ENCODE measurements at places on chromosomes 16 and 17.

- no peak for ATAC-seq
Measured at GRCh38 chr16:1285669-1286512, 23.5 kb upstream of the UBE2I start.

- no peak for ATAC-seq
Measured at GRCh38 chr16:5225931-5226655, 128.5 kb upstream of the EEF2KMT start.

GRCh38 chr16:189604-190186, 9.4 kb downstream of the HBQ1 start:
- ATAC-seq = no peak

DNA sequence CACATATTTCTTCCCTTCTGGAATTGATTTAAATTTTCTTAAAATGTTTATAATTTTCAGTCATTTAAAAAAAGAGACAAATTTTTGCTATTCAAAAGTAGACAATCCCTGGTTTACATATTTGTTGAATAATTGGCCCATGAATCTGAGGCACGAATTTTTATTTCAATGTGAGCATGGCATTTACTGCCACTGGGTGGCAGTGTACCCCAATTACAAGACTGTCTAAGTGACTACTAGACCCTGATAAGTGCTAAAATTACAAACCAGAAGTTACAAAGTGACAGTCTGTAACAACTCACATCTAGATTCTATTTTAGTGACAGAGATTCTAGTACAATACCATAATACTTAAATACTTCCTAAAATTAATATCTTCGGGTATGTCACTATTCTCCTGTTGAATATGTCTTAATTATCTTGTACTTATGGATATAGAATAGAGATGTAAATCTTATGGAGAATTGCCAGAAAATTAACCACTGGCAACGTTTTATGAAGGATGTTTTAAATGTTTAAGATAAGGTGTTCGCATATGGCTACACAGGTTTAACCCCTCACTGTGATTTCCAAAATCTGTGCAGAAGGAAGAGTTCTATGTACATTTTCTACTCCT, 235.8 kb downstream of the MAP2K4 start:
- ATAC-seq = no peak

GRCh38 chr17:75344666-75345065, 55.4 kb upstream of the SLC25A19 start:
- ATAC-seq = no peak

DNA sequence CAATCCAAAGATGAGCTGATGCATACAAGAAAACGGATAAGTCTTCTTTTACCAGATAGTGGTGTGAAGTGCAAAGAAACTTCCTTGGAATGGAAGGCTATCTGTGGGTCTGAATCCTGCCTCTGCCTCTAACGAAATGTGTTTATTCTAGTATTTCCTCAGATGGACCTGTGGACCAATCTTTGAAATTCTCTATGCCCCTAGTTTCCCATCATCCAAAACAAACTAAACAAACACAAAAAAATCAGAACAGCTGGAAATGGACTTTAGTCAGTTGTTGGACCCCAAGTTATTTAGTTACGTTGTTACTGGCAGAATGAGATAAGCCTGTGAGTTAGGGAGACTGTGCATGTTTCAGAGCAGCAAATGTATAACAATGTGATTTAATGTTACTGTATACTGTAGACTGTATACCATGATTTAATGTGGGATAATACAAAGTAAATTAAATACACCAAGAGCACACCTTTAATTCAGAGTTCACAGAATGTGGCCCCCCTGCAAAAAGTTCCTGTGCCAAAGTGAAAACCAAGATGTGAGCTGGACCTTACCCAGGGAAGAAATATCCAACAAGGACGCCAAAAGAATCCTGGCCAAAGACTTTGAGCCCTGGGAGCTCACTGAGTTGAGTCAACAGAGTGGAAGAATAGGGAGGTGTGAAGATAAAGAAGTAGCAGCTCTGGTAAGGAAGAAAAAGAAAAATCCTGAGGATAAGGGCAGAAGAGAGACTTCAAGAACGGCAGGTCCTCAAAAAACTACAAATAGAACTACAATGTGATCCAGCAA, 255.2 kb downstream of the CNTNAP4 start:
- ATAC-seq = no peak

DNA sequence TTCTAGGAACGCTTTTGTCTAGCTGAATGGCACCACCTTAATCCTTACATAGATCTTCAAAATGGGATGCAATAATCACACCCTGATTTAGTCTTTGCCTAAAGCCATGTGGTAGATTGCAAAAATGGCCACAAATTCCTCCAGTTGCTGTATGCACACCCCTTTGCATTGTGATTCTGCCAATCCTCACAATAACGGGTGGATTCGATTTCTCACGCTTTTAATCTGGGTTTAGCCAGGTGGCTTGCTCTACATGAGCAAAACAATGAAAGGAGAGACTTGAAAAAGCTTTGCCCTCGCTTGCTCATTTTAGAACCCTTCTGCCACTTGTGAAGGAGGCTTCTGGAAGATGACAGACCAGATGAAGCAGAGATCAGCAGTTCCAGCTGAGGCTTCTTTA, 50.3 kb upstream of the B4GALNT2 start:
- ATAC-seq = no peak

DNA sequence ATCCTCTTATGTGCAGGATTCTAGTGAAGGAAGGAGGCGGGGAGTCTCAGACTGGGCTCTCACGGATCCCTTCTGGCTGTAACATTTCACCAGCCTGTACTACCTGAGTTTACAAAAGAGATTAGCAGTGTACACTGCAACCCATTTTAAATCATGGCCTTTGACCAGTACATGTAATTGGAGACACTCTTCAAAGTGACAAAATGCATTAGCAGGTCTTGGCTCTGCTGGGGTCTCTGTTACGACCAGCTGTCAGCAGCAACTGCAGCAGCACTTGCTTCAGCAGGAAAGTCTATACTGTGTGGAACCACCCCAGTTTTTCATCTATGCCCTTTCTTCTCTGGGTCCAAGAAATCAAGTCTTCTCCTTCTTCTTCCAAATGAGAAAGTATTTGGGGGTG, 322.8 kb upstream of the ASIC2 start:
- ATAC-seq = no peak

DNA sequence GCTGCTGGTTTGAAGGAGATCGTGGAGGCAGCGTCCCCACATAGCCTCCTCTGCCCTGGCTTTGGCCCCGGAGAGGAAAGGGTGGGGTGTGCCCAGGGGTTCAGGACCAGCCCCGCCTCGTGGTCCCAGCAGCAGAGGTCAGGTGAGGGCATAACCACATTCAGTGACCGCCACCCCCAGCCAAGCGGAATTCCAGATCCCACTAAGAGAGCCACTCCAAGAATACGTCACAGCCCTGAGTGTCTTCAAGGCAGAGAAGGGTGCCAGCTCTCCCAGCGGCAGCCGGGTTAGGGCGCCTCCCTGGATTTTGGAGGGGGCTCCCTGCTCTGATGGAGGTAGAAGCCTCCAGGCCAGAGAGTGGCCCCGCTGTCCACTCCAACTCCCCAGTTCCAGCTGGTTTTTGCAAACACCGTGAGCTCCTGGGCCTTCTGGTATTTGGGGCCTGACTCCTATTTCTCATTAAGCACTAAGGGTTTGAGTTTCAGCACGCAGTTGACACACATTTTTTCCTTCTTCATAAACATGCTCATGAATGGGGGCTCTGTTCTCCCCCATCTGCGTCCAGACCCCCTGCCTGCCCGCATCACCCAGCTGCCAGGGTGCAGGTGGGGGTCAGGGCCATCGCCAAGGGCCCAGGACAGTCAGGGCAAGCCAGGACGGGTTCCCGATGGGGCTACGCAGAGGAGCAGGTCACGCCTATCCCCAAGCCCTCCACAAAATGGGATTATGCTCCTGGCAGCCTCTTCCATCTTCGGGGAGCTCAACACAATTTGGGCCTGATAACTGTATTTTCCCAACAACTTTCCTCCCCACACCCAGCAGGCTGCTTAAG, 98.4 kb upstream of the PLCG2 start:
- ATAC-seq = no peak

DNA sequence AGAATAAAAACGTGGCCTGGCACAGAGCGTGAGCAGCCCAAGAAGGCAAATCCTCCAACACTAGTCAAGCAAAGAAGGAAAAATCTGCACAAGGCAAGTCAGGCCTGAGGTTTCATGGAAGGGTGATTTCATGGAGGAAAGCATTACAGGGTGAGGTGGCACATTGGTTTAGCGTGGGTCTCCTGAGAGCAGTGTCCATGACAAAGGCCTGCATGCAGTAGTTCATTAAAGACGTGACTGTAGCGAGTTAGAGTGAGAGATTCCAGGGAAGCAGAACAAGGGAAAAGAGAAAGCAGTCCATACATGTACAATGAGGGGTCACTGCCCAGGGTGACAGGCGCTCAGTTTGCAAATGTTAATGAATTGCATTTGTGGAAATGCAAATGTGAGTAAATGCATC, 285.0 kb upstream of the ERCC4 start:
- ATAC-seq = no peak

GRCh38 chr17:41500131-41500911, 5.1 kb downstream of the KRT13 start:
- no peak for ATAC-seq

GRCh38 chr16:4209666-4210065, 32.2 kb downstream of the SRL start:
- ATAC-seq = no peak

- no peak for ATAC-seq
Measured at GRCh38 chr16:4217204-4218131, 24.4 kb downstream of the SRL start.

GRCh38 chr17:48489781-48490180, 41.0 kb downstream of the HOXB1 start:
- ATAC-seq = no peak

DNA sequence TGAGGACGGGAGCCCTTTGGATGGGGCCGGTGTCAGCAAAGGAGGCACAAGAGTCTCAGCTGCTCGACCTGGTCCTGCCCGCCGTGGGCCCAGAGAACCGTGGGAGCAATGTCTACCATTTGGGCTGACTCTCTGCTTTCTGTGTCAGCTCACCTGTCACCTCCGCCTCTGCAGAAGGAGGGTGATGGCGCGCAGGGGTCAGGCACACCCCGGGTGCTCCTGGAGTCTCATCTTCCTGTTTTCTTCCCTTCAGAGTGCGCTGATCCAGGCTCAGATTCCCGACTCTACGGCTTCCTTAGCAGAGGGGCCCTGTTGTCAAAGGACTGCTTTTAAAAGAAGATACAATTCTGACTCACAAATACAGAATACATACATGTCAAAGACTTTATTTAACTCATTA, 167.1 kb downstream of the BANP start:
- no peak for ATAC-seq

DNA sequence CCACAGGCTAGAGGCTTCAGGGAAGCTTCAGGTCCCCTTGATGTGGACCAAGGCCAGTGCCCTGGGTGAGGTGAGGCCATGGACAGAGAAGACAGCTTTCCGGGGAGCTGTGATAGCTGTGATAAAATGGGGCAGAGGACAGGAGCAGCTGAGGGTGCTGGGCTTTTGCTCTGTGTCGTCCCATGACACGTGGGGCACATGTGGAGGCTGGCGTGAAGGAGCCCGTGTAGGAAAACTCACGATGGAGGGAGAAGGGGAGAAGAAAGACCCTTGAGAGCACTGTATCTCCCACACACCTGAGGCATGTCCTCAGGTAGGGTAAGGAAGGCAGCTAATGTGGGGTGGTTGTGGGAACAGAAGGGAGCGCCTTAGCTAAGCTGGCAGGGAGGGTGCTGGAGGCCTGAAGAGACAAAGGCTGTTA, 21.3 kb downstream of the B9D1 start:
- ATAC-seq = no peak

Data from activated CD4-positive, CD25-positive, alpha-beta regulatory T cell treated with anti-CD3 and anti-CD28 coated beads, Interleukin-2, amount 50 U/mL, for 24 hours (primary cell).